ENCODE measurements at places on chromosomes 2 and 18. TPM values are rescaled to one million over a fixed set of nuclear protein-coding genes. Genes with fewer than 3 reads are reported as not detected.

DNA sequence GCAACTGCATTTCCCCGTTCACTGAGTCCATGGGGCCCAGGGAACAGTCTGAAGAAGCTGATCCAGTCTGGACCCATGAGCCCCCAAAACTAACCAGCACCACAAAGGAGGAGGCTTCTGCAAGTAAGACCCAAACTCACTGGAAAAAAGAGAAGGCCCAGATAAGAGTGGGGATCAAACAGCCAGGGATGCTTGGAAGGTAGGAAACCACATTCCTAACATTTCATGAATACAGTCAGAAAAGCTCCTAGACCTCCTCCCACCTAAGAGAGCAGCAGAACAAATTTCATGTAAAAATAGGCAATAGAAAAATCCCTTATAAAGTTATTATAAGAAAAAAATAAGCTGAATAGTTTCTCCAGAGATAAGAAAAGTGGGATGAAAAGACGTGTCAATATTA, 30.3 kb downstream of the TUBB6 start:
- DNase-seq: no peak

ALPG gene
- total RNA-seq: not detected

DNA sequence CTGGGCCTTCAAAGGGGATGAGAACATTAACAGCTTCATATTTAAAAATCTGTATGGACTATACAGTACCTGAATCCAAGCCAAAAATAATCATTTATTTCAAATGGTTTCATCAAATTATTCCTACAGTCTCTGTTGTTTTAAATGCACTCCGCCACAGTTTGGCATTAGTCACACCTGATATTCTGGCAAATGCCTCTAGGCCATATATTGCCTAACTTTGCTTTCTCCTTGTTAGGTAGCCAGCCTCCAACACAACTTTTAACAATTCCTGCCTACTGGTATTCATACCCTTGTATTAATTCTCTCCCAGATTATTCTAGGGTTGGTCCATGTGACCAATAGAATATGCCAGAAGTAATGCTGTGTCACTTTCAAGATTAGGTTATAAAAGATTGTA, 146.6 kb upstream of the FANCL start:
- H3K27me3 ChIP-seq: no peaks in the 10 kb centered on the region
- H3K4me3 ChIP-seq: no peak overlapping the region
- no peaks in the 10 kb centered on the region for H3K4me1 ChIP-seq
- DNase-seq: no peak
- H3K27ac ChIP-seq: no peak overlapping the region
- no peaks in the 10 kb centered on the region for H3K36me3 ChIP-seq

- H3K36me3 ChIP-seq: no peaks in the 10 kb centered on the region
- no peak overlapping the region for H3K4me3 ChIP-seq
- no peaks in the 10 kb centered on the region for H3K27me3 ChIP-seq
- no peak overlapping the region for H3K27ac ChIP-seq
- DNase-seq: peak; percentile 18
Measured at GRCh38 chr2:16525265-16525887, 140.3 kb downstream of the CYRIA start.

DNA sequence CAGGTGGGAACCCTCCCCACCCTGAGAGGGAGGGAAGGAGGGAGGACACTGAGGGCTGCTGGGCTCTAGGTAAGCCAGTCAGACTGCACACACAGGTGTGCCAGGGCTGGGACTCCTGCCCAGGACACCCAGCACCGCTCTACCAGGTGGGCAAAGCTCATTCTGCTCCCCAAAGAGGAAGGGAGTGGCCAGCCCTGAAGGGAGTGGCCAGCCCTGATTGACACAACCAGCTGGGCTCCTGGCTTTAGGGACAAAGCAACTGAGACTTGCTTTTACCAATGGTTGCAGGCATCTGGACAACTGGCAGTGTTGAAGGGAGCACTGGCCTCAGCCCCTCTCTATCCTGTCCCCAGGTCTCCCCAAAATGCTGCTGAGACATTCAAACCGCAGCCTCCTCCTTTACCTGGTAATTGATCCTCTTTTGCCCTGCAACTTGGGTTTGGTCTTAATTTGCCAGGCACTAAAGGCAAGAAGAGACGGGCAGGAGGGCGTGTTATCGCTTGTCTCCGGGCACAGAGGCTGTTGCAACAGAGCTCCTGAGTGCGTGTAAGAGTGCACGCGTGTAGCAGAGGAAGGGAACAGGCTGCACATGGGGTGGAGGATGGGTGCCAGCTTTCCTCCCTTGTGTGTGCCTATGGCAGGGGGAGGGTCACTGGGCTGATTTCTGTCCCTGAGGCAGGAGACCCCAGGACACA, 14.5 kb upstream of the FOSL2 start:
- H3K4me3 ChIP-seq: peak overlapping the region; percentile 31
- H3K36me3 ChIP-seq: no peaks in the 10 kb centered on the region
- H3K4me1 ChIP-seq: peaks cover 18% of the 10 kb centered on the region
- H3K27me3 ChIP-seq: no peaks in the 10 kb centered on the region

PLEK gene
- 3.3 TPM for total RNA-seq
